ENCODE measurements at places on chromosomes 3 and 15.

DNA sequence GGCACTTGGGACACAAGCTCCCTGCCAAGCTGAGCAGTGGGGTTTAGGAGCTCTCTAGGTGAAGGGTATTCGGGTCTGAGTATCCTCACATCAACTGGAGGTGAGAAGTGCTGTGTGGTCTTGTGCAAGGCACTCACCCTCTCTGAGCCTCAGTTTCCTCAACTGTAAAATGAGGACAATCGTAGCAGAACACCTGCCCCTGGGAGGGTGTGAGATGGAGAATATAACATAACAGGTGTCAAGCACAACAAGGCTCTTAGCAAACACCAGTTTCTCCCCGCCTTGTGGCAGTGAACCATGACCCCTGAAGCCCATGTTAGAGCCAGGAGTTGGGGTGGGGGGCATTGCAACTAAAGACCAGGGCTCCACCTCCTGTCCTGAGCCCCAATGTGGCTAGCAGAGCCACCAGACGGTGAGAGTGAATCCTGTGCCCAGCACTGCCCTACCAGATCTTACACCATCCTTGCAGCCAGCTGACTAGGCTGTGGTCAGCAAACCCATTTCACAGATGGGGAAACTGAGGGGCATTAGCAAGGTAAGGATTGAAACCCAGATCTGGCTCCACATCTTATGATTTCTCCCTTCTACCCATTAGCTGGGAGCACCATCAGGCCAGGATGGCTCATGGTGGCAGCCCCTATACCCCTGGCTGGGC lies 2.6 kb upstream of the PLXND1 start:
- no peak overlapping the region for H3K27ac ChIP-seq
- H3K27me3 ChIP-seq, result peaks cover 39% of the 10 kb centered on the region
- DNase-seq, result no peak
- no peaks in the 10 kb centered on the region for H3K36me3 ChIP-seq

GRCh38 chr15:100680726-100681125 lies 78.3 kb downstream of the ASB7 start:
- DNase-seq, result no peak
- no peaks in the 10 kb centered on the region for H3K27me3 ChIP-seq
- H3K27ac ChIP-seq, result no peak overlapping the region
- H3K4me1 ChIP-seq, result no peaks in the 10 kb centered on the region
- H3K36me3 ChIP-seq, result no peaks in the 10 kb centered on the region
- no peak overlapping the region for H3K4me3 ChIP-seq

GRCh38 chr3:113812854-113813253 lies 25.7 kb upstream of the GRAMD1C start:
- no peaks in the 10 kb centered on the region for H3K27me3 ChIP-seq
- no peaks in the 10 kb centered on the region for H3K4me1 ChIP-seq
- no peak for DNase-seq
- H3K4me3 ChIP-seq, result no peak overlapping the region

- H3K36me3 ChIP-seq, result no peaks in the 10 kb centered on the region
- no peak overlapping the region for H3K27ac ChIP-seq
- DNase-seq, result no peak
These were observed 1.1 kb downstream of the TPRG1 start for GRCh38 chr3:189172668-189173419.

GRCh38 chr3:16439163-16439847 lies 74.2 kb downstream of the RFTN1 start:
- no peak for DNase-seq
- H3K4me1 ChIP-seq, result no peaks in the 10 kb centered on the region
- H3K4me3 ChIP-seq, result no peak overlapping the region
- H3K27ac ChIP-seq, result no peak overlapping the region

DNA sequence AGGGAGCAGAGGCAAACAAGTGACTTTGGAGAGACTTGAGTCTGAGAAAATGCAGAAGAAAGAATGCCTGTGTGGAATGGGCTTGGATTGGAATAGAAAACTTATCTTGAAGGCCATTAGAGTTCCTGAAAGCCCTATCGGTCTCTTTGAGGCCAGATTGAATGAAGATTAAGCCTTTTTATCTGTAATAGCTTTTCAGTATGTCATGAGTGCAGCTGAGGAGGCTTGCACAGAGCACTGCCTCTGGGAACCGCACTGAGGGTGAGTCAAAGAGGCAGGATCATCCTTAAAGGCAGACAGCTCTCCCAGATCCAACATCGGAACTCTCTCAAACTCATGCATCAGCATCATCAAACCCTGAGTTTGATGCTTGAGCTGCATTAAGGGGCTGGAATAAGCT lies 515.2 kb downstream of the NTRK3 start:
- no peaks in the 10 kb centered on the region for H3K27me3 ChIP-seq
- no peak for DNase-seq
- H3K27ac ChIP-seq, result no peak overlapping the region
- no peaks in the 10 kb centered on the region for H3K36me3 ChIP-seq
- H3K4me3 ChIP-seq, result no peak overlapping the region
- peaks cover 4% of the 10 kb centered on the region for H3K4me1 ChIP-seq

DNA sequence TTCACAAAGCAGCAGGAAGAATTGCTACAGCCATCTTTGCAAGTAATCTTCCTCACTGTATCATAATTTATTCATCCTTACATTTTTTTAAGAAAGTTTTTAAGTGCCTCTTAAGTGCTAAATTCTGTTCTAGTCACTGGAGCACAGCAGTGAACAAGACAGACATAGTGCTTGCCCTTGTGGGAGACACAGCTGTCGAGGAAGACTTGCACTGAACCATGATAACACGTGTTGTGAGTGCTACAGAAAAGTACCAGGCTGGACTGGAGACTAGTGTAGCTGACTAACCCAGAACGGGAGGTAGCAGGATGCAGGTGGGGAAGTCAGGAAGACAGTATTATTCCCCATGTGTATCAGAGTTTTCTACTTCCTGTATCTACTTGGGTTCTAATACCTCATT lies 300.6 kb downstream of the TBL1XR1 start:
- H3K4me3 ChIP-seq, result no peak overlapping the region
- H3K36me3 ChIP-seq, result no peaks in the 10 kb centered on the region

DNA sequence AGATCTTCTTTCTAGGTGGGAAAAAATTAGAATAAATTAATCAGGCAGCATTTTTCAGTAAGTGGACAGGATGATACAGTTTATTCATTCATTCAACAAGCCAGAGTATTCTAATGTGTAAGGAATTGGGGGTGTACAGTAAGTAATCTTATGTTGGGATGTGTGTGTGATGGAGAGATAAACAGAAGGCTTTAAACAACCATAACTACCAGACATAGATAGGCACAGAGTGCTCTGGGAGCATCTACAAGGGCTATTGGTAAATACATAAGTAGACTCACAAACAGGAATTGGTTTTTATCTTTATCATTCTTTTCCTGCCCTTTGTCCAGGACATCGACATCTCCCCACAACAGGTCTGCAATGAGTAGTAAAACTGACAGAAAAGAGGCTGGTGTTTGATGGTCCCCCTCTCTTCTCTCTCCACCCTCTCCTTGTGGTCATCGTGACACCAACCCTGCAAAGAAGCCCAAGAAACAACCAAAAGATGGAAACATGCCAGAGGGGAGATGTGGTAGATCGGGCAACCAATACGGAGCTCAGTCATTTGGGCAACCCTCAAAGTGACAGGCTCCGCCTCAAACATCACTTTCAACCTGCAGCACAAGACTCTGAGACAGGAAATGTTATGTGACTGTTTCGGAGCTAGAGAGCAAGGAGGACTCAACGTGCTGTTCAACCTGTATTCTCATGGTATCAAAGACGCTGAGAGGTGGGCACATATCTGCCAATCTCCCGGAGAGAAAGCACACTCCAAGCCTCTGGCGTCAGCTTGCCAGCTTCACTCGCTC lies 28.7 kb upstream of the B3GNT5 start:
- H3K27me3 ChIP-seq, result no peaks in the 10 kb centered on the region
- DNase-seq, result no peak
- H3K4me1 ChIP-seq, result no peaks in the 10 kb centered on the region
- no peak overlapping the region for H3K4me3 ChIP-seq

GRCh38 chr3:65331730-65332129 lies 643.9 kb upstream of the ADAMTS9 start:
- no peaks in the 10 kb centered on the region for H3K36me3 ChIP-seq
- no peak overlapping the region for H3K27ac ChIP-seq
- peaks cover 13% of the 10 kb centered on the region for H3K4me1 ChIP-seq
- no peak overlapping the region for H3K4me3 ChIP-seq

DNA sequence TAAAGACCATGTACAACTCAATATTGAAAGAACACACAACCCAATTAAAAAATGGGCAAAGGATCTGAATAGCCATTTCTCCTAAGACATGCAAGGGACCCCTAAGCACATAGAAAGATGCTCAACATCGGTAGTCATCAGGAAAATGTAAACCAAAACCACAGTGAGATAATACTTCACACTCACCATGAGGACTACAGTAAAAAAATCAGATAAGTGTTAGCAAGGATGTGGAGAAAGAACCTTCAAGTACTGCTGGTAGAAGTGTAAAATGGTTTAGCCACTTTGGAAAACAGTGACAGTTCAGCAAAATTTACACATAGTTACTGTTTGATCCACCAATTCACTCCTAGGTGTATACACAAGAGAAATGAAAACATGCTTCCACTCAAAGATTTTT lies 30.1 kb upstream of the XIRP1 start:
- H3K4me3 ChIP-seq, result no peak overlapping the region
- H3K36me3 ChIP-seq, result no peaks in the 10 kb centered on the region
- no peak overlapping the region for H3K27ac ChIP-seq
- no peak for DNase-seq
- no peaks in the 10 kb centered on the region for H3K4me1 ChIP-seq

DNA sequence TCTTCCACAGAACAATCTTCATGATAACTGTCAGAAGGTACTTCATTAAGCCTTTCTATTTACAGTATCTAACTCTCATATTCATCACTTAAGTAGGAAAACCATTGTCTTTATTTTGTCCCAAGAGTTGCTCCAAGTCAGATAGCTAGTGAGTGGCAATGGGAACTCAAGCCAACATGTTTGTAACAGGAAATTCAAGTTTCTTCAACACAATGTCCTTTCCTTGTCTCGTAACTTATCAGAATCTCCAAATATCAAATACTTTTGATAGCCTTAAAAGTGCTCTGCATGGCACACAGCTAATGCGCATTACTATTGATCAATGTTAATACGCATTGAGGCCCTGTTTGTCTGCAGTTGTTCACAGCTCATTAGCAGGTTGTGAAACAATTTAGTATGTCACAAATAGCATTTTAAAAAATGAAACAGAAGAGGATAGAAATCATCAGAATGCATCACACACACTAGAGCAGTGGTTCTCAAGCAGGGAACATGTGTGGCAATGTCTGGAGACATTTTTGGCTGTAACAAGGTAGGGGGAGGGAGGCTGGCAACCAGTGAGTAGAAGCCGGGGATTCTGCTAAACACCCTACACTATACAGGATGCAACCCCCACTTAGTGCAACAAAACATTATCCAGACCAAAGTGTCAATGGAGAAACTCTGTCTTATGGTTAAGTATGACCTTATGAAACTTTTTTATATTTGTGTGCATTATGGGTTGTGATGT lies 27.5 kb downstream of the BTLA start:
- H3K36me3 ChIP-seq, result no peaks in the 10 kb centered on the region
- H3K27me3 ChIP-seq, result no peaks in the 10 kb centered on the region
- H3K27ac ChIP-seq, result no peak overlapping the region
- no peaks in the 10 kb centered on the region for H3K4me1 ChIP-seq
- H3K4me3 ChIP-seq, result no peak overlapping the region
- DNase-seq, result no peak

DNA sequence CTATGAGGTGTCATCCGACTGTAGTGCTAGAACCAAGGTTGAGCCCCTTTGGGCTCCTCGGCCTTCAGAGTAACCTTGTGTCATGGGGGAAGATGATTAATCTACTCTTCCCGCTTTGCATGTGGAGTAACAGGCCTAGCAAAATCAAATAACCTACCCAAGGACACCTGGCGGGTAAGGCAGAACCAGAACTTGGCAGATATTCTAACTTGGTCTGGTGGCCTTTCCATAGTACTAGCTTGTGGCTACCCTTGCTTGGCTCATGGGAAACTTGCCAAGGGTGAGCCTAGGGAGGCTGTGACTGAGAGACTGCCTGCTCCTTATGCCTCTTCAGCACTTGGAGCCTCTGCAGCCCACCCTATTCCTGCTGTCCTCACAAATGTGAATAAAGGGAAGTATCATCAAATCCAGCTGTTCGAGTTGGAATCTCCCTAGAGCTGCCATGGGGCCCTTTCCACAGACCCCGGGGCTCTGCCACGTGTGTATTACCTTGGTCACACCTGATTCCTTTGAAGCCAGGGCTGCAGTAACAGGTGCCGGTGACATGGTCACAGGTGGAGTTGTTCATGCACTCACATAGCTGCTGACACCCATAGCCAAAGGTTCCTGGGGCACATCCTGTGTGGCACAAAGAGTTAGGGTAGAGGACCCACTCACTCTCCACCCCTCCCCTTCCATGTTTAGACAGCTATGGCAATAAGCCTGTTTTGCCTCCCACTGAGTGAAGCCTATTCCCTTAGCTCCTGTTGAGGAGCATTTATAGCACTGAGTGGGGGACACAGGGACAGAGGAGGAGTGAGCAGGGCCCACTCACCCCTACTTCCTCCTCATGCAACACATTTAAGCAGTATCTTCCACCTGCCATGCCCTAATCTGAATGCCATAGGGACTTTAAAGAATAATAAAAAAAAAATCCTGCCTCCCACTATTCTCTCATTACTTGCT lies 46.0 kb downstream of the RAB11A start:
- H3K27me3 ChIP-seq, result no peaks in the 10 kb centered on the region
- peaks cover 3% of the 10 kb centered on the region for H3K36me3 ChIP-seq
- H3K27ac ChIP-seq, result no peak overlapping the region
- peaks cover 8% of the 10 kb centered on the region for H3K4me1 ChIP-seq

DNA sequence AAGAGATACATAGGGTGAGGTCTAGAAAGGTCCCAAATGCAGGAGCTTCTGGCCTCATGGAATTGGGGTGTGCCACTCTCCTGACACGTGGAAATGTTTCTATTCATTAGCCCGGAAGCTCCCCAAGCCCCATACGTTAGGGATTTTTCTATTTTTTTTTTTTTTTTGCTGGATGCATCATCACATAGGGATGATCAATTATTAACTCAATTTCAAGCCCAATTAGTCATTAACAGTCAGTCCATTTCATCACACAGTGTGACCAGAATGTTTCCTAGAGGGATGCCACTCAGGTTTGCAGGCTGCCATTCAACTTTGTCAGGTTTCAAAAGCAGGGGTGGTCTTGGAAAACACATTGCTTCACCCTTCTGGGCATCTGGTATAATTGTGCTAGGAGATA lies 40.7 kb upstream of the MKRN3 start:
- H3K4me3 ChIP-seq, result no peak overlapping the region
- H3K4me1 ChIP-seq, result no peaks in the 10 kb centered on the region
- no peak overlapping the region for H3K27ac ChIP-seq
- no peak for DNase-seq
- no peaks in the 10 kb centered on the region for H3K36me3 ChIP-seq
- no peaks in the 10 kb centered on the region for H3K27me3 ChIP-seq

GRCh38 chr15:89781891-89782618 lies 5.9 kb downstream of the MESP2 start:
- no peak overlapping the region for H3K4me3 ChIP-seq
- H3K36me3 ChIP-seq, result no peaks in the 10 kb centered on the region

DNA sequence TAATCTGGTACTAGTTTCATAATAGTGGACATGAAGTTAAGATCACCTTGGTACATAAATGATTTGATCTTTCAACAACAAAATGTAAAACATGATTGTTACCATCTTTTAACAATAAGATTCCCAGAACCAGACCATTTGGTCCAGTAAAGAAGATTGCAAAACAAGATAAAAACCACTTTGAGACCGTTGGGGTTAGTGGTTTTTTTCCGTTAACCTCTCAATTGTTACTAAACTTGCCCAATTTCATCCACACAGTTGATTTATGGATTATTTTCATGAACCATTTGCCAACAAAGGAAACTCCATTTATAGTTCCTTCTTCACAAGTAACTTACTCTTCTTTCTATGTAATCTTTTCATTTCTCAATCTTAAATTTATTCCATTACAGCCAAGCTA lies 53.8 kb downstream of the ATP8B4 start:
- no peaks in the 10 kb centered on the region for H3K36me3 ChIP-seq
- no peaks in the 10 kb centered on the region for H3K27me3 ChIP-seq
- no peak for DNase-seq
- no peak overlapping the region for H3K27ac ChIP-seq

Data from neuronal stem cell (in vitro differentiated cells).